ENCODE measurements at places on chromosomes 1 and 21.
A peak's percentile ranks its signal among the peaks of the same experiment; 100 is the strongest.

GRCh38 chr1:184326278-184326677, 60.6 kb upstream of the C1orf21 start:
- DNase-seq, result no peak

DNA sequence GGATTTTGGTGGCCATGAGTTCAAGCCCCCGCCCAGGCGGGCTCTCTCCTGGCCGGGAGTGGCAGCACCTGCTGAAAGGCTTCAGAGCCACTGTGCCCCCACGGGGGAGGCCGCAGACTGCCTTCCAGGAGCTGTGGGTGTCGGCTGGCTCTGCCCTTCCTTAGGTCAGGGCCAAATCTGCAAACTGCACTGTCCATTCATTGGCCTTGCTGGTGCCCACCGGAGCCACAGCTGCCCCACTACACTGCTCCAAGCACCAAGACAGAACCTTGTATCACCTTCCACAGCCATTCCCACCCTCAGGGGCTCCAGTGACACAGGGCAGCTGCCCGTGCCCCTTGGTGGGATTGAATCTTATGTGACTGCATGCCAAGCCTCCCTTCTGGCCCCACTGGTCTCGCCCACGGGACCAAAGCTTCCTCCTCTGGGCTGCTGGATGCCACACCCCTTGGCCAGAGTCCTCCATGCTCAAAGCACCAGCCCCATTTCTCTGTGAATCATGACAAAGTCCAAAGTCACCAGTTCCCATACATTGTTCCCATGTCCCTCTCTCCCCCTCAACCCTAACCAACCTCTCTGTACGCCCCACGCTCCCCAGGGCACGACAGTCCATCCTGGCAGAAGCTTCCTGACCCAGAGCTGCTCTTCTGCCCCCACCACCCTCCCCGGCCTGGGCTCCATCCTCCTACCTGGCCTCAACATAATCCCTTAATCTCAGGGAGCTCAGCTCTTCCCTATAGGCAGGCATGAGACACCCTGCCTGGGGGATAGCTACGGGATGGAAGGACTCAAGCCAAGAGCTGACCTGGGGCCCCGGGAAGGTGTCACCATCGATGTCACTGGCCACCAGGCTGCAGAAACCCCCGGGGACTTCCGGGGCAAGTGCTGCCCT, 20.9 kb upstream of the GPR153 start:
- no peak for DNase-seq

GRCh38 chr1:5312293-5312674, 657.9 kb downstream of the AJAP1 start:
- no peak for DNase-seq

DNA sequence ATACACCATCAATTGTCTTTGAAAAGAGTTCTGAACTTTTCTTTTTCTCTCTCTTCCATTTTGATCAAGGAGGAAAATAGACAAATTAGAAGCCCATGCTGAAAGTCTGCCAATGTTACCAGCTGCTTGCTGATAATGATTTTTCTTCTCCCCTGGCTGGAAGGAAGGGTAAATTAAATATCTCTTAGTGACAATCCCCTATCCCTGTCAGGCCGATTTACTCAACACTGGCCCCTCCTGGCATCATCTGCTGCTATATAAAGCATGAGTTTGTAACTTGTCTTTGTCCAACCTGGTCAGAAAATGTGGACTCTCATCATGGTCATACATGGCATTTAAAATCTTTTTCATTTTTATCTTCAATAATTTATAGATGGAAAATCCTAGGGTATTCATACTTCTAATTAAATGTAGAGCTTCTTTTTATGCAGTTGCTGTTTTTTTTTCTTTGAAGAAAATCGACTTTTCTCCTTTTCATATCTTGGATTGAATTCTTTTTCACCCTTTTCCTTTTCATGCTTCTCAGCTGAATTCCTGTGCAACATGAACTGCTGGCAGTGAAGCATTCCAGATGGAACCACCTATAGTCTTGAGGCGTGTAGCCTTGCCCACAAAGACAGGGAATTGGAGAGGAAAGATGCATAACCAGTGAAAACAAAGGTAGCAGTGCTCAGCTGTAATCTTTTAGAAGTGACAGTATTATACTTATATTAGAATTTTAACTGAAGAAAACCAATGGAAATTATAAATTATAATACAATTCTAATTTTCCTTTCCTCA, 214.7 kb upstream of the PTGFR start:
- DNase-seq, result no peak

DNA sequence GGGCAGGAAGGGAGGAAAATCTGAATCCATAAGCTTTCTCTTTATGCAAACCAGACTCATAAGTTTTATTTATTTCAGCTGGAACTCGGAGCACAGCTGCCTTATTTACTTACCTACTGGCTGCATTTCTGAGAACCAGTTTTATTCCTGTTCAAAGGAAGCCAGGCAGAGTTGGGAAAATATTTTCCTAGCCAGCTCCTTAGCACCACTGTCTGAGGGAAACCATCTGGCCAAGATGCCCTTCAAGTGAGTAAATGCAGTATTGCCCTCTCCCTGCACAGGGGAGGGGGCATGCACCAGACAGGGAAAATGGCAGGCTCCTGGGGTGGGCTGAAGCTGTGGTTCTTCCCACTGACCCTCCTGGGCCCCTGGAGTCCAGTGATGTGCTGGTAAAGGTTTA, 28.9 kb upstream of the FMOD start:
- DNase-seq, result no peak

DNA sequence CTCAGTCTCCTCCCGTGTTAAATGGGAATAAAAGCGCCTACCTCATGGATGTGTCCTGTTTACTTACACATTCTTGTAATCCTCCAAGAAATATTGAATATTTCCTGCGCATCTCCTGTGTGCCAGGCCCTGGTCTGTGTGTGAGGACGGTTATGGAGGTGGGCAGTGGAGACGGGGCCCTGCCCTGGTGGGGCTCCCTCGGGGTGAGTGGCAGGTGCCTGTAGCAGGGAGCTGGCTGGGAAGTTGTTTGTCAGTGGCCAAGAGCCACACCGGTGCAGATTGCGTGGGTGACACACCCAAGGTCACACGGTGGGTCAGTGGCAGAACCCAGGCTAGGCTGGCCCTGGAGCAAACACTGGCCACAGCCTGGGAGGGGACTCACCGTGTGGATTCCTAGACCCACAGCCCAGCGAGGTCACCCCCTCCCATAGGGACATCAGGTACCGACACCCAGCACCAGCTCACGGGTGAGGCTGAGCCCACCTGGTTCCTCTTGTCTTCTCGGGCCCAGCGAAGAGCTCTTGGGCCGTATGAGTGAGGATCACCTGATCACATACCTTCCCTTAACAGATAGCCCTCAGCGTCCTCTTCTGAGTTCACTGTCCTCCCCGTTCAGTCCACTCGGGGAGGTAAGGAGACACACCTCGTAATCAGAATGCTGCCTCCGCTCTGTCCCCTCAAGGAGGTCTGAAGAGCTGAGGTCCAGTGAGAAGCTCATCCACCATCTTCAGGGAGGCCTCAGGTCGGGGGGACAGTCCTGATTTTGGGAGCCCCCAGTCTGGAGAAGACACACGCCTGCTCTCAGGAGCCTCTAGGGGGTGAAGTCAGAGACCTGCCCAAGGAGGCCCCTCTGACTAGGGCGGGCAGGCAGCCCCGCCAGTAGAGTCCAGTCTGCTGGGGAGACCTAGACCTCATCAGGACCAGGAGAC, 349.6 kb downstream of the MATN1 start:
- DNase-seq, result no peak

- DNase-seq, result no peak
Measured at GRCh38 chr1:24964811-24965570, 34.9 kb upstream of the RUNX3 start.

- DNase-seq, result no peak
Measured at GRCh38 chr1:16130827-16131226, 25.0 kb downstream of the EPHA2 start.

DNA sequence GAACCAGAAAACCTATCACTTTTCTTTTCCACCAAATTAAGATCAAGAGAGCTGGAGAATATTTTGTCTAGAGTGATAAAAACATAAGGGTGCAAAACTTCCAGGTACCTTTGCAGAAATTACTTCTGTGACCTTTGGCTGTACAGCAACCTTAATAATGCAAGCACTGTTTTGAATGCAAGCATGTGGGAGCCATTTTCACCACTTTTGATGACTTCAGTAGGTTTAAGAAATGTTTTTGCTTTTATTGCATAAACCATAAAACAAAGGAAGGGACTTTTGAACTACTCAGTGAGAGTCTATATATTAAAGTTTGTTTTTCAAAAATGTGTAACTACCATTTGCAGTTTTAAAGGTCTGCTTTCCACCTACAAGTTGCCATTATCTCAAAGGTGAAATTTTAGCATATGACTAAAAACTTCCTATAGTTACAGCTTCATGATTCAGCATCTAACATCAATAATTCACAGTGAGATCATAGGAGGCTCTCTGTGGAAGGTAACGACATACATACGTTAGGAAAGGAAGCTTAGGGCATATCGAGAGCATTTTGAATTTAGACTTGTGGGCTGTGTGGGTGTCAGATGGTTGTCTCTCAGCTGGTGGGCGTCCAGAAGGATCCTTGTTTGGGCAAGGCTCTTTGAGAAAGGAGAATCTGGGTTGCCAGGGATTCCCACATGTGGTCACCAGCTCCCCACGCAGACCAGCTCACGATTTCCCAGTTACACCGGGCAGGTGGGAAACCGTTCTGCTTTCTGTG, 1.1 kb upstream of the GADD45A start:
- no peak for DNase-seq

GRCh38 chr1:65386439-65386838, 34.0 kb upstream of the LEPR start:
- DNase-seq, result no peak

DNA sequence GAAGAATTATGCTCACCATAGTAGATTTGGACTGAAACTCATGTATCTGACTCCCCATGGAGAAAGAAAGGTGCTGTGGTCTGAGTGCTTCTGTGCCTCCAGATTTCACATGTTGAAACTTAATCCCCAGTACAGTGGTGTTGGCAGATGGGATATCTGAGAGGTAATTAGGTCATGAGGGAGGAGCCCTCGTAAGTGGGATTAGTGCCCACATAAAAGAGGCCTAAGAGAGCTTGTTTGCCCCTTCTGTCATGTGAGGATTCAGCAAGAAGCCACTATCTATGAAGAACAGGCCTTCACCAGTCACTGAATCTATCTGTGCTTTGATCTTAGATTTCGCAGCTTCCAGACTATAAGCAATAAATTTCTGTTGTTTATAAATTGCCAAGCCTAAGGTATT, 150.1 kb downstream of the PLPP3 start:
- DNase-seq, result no peak

GRCh38 chr1:47213230-47213963, 18.6 kb downstream of the TAL1 start:
- DNase-seq, result no peak

GRCh38 chr21:9753943-9754342, 767.4 kb upstream of the TPTE start:
- no peak for DNase-seq

DNA sequence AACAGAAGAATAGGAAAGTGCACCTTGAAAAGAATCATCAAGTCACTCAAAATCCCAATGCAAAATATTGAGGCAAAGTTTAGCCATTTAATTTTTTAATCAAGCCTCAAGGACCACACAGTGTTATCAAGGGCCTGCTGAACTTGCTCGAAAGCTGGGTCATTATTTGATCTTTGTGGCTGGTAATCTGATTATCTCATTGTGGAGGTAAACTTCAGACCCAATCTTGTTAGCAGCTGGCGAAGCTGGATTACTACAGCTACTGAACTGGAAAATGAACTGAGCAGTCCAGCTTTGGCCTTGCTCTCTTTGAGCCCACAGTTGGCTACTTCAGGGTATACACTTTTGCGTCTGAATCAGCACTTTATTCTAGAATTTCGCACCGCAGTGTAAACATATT, 94.4 kb downstream of the BARHL2 start:
- no peak for DNase-seq

DNA sequence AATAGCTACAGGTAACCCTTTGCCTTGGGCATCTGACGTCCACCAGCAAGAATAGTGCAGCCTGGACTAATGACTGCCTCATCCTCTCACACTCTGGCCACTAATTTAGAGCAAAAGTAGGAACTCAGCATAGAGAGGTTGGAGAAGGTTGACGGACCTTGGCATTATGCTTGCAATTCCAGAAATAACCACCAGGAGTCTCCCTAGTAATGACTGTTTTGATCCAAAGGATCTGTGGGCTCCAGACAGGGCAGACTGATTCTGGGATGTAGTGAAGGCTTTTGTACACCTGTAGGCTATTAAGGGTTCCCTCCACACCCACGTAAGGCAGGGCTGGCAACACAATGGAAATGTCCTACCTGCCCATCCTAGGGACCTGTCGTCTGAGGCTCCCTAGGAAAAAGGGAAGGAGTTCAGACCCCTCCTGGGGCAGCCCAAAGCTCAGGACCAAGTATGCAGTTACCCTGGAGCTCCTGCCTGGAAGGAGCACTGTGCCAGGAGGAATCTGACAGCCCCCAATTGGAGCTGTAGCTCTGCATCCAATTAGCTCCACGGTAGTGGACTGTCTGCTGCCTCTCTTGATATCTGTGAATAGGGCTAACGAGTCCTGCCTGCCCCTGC, 91.0 kb upstream of the TMEM51 start:
- DNase-seq, result no peak

GRCh38 chr1:201213106-201213770, 22.6 kb downstream of the IGFN1 start:
- no peak for DNase-seq

- no peak for DNase-seq
Measured at GRCh38 chr1:33373606-33374005, 52.7 kb upstream of the A3GALT2 start.

DNA sequence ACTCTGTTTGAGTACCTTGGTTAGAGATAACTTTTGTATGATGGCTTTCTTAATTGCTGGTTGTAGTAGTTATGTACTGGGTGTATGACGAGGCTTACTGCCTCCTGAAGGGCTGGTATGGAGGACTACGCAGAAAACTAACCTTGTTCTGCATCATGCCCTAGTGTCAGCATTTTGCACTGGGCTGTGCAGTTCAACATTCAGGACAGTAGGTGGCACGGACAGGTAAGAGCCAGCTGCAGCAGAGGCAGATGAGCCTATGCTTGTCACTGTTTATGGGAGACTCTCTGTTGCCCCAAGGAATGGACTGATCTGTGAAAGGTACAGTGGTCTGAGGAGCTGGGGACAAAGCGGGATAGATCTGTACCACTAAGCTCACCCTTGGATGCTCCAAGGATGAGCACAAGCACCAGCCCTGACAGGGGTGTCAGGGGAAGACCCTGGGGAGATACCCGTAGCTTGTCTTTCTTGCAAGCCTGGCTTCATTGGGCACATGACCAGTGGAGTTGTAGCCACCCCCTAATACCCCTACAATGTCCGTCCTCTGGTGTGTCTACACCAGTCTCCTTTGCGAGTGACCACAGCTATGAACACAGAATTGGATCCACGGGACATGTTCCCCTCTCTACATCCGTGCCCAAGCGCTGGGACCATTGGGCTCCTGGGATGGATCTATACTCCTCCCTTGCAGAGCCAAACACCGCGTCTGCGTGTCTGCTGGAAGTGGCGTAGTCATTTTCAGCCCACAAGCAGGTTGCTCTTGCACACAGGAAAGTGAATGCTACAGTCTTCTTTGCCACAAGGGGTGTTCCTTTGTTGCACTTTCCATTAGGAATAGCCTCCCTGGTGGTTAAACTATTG, 51.1 kb upstream of the CFHR3 start:
- peak; percentile 46 for DNase-seq

GRCh38 chr1:1400576-1401456, 1.7 kb upstream of the CCNL2 start:
- DNase-seq, result no peak
